Activated T-helper 2 cell treated with anti-CD3 and anti-CD28 coated beads, Interferon-gamma antibody, Interleukin-2, Interleukin-4, amounts not matched to agents 10 μg/mL and 5 μg/mL and 100 μg/mL, durations not matched to agents 14 hours and 24 hours and 36 hours (primary cell): ENCODE measurements at places on chromosomes 5 and 9. TPM values are rescaled to one million over a fixed set of nuclear protein-coding genes. Genes with fewer than 3 reads are reported as not detected.

- no peak for DNase-seq
Measured at GRCh38 chr5:175872287-175873087, 1.1 kb downstream of the CPLX2 start.

- DNase-seq = no peak
Measured at GRCh38 chr9:123893831-123894460, 36.0 kb downstream of the DENND1A start.

- no peak for DNase-seq
Measured at GRCh38 chr5:149824120-149824519, 94.0 kb downstream of the PPARGC1B start.

GRCh38 chr9:129316281-129317030, 138.4 kb upstream of the IER5L start:
- DNase-seq = no peak

- no peak for DNase-seq
Measured at GRCh38 chr9:112570671-112571167, 84.1 kb downstream of the KIAA1958 start.

DNA sequence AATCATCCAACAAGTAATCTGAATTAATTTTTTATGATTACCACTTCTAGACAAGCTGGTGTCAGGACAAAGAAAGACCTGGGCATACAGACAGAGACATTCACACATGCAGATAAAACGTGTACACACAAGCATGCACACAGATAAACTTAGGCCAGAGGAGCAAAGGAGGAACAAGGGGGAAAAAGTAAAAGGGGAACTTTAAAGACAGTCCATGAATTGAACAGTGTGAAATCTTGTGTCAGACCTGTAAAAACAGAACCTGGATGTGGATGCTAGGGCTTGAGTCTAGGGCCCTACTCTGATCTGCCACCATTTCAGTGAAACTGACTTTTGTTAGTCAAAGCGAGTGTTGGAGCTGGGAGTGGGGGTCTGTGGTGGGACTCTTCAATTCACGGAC, 11.2 kb upstream of the ZSWIM6 start:
- DNase-seq = no peak

DNA sequence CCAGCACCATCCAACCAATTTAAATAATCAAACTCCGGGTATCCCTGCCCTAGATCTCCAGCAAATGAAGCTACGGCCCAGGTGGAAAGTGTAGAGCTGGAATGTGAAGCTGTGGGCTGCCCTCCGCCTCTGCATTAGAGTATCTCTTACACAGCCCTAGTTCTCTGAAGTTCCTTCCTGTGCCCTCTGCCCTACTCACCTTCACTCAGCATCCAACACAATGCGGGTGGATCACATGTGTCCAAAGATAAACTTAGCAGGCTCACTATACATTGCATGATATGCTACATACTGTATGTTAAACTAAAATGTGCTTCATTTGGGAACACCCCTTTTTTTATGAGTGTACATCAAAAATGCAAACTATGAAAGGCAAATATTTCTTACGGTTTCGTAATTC, 70.0 kb upstream of the RAD23B start:
- DNase-seq = no peak

- no peak for DNase-seq
Measured at GRCh38 chr5:124519396-124519795, 227.0 kb downstream of the ZNF608 start.

The LCN6 gene
- not detected in 2 replicates for total RNA-seq

DNA sequence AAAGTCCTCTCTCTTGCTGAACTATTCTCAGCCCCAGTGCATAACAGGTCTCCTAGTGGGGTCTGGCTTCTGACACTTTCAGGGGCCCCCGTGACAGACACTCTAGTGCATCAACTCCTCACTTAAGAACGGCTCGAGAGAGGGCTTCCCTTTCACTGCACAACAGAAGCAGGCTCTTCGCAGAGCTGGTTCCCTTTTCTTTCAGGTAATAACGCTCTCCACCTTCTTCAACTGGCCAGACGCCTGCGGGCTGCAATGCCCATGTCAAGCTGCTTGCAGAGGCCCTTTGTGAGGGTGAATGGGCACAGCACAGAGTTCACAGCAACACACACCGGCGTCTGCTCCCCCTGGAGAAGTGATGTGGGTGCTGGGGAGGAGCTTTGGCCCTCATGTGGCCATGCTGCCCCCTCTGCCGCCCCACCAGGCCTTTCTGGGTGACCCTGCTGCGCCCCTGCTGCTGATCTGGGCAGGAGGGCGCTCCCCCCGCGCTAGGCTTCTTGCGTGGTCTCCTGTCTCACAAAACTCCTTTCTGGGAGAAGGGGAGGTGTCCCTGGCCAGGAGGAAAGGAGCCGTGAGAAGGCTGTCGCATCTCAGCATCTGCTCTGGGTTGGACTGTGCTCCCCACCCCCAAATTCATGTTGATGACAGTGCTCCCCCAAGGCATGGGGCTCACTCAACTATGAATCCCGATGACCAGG, 2.4 kb downstream of the MRPL36 start:
- DNase-seq = no peak
